NCI-H510A (cell line): ENCODE measurements at places on chromosomes 6 and 20.

GRCh38 chr6:32741031-32741960, at the start of gene HLA-DQA2:
Gene HLA-DQA2 (plus strand): TSS chr6:32741391. CDS start chr6:32741444, 53 bp downstream.
- no peak for DNase-seq

DNA sequence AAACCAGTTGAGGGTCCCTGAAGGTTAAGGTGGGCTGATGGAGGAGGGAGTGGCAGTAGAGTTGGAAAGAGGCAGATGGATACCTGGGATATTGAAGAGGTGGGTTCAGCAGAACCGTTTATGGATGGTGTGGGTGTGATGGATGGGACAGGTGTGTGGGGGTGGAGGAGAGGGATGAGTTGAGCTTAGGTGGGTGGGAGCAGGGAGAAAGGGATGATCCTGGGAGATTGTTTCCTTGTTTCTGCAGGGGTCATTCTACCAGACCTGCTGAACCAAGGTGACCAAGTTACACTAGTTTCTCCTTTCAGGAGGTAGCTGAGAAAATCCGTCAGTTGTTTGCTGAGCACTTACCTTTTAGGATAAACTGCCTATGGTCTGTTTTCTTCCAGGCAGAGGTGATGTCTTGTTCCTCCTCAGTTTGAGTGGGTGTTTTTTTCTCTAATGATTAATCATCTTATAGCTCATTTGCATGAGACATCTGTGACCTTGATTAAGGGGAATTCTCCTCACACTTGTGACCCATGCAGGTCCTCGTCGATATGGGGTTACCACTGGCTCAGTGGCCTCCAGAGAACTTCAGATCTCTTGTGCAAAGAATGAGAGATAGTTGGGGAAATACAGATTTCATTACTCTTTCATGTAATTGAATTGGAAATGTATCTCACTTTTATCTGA, 53.0 kb downstream of the FARS2 start:
- no peak for DNase-seq

GRCh38 chr6:161543684-161544309, 269.9 kb upstream of the AGPAT4 start:
- no peak for DNase-seq

- DNase-seq: no peak
Observed at GRCh38 chr6:5234874-5235273, 25.9 kb downstream of the LYRM4 start.

DNA sequence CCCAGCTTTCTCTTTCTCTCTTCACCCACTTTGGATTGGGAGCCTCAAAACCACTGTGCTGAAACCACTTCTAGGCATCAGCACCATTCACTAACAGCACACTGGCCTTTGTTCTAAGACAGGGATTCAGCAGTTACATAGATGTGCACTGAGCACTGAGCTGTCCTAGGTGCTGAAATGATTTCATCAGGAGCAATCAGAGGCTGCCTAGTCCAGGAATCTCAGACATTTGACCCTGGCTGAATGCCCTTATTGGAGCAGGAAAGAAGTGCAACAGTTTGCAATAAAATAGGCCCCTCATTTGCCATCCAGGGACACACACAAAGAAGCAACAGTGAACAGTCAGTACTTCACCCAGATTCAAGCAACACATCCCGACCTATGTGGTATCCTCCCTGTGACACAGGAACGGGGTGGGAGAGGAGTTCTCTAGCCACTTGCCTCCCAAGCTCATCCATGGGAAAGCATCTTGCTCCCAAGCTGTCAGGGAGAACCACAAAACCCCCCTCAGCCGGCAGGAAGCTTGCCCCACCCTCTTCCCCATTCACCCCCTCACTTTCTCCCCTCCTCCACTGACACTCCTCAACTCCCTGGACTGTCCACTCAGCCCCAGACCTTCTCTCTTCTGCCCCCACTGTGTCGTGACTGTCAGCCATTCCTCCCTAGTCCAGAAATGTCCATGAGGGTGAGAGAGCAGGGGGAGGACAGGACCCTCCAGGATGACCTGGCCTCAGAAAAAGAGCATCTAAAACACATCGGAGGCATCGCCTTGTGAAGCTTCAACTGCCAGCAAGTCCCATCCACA, 304.4 kb downstream of the PREX1 start:
- no peak for DNase-seq

GRCh38 chr20:50772420-50773185, 22.3 kb upstream of the BCAS4 start:
- no peak for DNase-seq

DNA sequence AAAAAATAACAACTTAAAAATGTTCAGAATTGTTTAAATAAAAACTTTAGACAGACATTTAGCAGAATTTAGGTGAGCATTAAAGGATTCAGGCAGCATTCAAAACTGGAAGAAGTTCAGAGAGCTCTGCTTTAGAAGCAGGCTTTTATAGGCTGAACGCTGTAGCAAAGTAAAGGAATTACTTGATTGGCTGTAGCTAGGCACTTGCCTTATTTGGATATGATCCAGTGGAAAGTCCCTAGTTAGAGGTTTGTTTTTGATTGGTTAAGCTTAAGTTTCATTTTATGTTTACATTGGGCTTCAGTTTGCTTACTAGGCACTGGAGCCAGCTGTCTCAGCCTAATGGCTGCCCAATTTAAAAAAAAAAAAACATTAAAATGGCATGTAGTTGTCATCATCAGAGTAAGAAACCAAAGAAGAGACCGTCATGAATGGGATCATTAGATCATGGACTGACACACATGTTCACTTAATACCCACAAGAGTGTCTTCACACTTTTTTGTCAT, 65.1 kb downstream of the CBFA2T2 start:
- DNase-seq: peak; percentile 83

DNA sequence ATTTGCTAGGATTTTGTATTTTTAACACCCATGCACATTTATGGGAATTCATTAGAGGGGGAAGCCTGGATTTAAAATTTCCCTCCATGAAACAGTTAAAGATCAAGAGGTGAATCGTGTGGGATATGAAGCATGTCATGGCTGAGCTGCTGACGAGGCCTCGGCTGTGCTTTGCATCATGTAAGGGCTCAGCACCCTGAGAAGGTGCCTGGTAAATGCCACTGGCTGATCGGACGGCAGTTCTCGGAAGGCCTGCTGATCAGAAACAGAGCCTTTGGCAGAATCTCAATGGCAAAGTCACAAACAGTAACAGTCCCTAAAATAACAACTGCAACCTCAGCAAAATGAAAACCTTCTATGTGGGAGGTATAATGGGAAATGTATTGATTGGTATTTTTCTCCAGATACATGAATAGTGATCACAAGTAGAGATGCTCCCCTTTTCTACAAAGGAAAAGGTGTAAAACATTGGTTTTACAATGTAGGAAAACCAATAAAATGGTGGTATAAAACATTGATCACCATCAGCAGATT, 53.0 kb upstream of the FUCA2 start:
- DNase-seq: no peak

DNA sequence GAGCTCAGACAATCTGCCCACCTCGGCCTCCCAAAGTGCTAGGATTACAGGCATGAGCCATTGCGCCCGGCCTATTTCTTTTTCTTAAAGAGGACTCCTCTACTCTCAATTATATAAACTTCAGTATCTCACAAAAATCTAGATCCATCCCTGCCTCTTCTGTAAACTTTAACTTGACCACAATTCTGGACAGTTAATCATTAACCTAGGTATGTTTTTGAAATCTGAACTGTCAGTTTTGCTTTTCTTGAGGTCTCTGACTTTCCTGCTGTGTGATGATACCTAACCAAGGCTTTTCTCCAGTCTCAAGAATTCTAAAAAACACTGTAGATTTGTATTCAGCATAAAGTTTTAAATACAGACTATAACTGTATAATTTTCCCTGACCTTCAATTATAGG, 388.2 kb upstream of the SYNCRIP start:
- DNase-seq: no peak

DNA sequence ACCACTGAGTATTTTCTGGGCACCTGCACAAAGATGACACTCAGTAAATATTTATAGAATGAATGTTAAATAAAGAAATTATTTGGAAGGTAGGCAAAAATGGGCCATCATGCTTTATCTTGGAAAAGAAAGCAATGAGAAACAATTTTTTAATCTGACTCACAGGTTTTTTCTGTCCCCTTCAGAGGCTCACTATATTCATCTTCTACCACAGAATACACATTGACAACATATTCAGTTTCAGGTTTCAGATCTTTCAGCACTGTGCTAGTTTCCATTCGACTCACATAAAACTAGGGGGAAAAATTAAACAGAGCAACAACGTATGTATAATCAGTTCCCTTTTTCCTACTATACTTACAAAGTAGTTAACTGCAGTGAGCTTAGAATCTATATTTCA, 58.3 kb downstream of the COL12A1 start:
- DNase-seq: no peak

DNA sequence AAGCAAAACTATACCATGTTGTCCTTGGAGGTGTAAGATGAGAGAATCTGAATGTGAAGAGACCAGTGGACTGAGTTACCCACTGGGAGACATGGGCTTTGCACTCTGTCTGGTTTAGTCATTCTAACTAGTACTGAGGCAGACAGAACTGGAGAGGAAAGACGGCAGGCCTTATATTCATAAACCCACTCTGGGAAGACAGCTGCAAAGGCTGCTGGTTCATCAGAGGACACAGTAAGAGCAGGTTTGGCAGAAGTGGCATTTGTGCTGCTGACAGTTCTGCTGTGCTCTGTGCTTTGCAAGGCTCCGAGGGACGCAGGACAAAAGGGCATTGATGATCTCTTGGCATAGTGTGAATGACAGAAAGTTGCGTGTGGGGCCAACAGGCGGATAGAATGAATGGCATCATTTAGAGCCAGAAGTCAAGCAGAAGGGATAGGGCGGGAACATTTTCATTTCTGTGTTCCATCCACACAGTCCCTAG, 142.3 kb upstream of the TENT5A start:
- DNase-seq: no peak

DNA sequence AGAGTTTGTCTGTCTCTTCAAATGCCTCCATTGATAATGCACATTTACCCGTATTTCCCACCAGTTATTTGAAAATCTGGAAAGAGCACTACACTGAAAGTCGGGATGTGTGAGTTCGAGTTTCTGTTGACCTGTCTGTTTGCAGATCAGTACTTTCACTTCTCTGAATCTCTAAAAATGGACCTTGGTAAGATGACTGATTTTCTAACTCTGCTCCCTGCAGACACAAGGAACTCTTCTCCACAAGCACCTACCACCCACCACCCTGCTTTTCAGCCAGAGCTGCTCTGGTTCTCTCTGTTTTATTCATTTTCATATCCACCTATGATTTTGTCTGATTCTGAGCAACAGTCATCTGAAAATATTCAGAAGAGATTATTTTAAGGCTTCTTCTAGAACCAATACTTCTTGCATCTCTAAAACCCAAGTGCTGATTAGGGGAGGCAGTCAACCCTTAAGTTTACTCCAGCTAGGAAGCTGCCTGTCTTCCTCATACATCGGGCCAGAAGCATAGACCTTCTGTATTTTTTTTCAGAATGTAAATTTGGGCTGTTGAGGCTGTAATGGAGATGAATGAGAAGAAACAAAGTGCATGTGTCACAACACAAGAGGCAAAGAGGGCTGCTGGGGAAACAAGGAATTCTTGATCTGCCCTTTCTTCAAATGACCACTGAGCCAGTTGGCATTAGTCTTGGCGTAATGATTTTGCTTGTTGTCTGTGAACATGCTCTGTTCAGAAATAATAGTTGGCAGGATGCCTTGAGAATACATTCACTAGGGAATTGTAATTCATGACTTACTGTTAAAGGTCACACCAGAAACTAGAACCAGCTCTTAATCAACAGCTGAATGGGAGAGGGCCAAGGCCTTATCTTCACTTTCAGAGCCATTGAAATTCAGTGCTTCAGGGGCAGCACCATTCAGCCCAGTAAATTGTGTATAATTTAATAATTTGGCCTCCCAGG, 85.4 kb upstream of the MYLIP start:
- no peak for DNase-seq

DNA sequence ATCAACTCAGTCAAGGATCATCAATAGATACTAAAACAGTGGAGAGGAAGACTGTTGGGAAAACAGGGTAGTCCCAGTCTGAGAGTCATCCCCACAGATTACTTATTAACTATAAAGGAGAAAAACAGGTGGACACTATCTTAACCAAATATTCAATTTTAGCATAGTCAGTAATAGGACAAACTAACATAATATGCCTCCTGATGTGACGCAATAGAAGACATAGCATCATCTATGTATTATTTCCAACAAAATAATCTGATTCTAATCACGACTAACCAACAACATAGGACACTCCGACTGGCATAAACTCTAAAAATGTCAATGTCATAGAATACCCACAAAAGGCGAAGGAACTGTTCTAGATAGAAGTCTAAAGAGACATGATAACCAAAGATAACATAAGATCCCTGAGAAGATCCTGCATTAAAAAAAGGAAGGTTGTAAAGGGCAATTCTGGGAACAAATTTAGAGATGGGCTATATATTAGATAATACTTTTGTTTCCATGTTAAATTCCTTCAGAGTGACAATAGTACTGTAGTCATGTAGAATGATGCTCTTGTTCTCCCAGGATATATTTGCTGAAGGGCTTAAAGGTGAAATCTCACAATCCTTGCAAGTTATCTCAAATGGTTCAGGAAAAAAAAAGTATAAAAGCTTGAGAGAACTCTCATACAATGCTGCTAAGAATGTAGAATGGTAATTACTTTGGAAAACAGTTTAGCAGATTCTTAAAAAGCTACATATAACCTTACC, 28.9 kb downstream of the ILRUN start:
- DNase-seq: no peak

GRCh38 chr6:55319961-55320695, 7.1 kb upstream of the GFRAL start:
- no peak for DNase-seq

DNA sequence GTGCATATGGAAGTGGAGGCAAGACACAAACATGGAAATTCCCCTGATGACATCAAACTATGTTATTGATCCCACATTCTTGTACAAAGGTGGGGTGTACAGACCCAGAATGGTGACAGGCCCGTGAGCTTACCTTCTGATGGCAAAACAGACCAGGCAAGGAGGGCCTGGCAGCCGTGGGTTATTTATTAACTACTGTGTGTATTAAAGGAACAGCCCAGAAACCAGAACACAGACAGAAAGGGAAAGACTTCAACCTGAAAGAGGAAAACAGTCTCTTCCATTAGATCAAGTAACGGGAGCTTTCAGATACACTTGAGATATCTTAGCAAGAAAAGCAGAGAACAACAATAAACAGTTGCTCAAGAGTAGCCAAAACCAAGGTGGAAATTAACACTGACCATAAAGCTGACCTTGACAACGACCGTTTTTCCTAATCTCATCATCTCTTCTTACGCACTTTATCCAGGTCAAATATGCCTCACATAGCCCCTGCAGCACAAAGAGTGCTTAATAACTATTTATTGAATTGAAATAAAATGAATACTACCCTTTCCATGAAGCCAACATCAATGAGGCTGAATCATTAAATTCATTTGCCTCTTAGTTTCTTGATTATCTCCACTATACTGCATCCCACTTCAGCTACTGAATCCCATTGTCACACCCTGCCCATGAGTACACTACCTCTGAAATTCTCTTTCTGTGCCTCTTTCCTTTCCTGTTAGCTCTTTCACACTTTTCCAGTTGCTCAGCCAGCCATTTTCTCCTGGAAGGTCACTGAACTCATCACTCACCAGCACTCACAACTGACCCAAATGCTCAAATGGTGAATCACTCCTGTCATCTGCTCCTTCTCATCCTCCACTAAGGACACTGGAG, 67.4 kb downstream of the MOXD1 start:
- DNase-seq: no peak

GRCh38 chr6:133671376-133671775, 217.5 kb upstream of the TCF21 start:
- no peak for DNase-seq
